Naive thymus-derived CD4-positive, alpha-beta T cell (primary cell): ENCODE measurements at places on chromosomes 16 and 17.
A peak's percentile ranks its signal among the peaks of the same experiment; 100 is the strongest.

DNA sequence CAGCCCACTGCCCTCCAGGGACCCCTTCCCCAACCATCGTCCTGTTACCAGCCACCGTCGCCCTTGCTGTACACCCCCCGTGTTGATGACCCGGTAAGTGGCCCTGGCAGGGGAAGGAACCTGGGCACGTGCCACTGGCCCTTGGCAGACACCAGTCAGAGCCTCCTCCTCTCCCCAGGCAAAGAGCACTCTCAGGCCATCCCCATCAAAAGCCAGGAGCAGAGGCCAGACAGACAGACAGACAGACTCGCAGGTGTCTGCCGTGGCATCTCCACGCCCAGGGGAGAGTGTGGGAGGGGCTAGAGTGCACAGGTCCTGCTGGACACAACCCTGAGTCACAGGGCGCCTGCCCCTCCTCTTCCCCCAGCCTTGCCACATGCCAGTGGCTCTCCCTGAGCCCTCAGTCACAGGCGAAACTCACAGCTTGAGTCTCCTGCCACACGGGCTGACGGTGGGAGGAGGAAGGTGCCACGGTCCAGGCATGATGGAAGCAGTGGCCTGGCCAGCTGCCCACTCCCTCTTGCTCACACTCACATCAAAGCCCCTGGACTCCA, 7.8 kb downstream of the CLCN7 start:
- DNase-seq = no peak

DNA sequence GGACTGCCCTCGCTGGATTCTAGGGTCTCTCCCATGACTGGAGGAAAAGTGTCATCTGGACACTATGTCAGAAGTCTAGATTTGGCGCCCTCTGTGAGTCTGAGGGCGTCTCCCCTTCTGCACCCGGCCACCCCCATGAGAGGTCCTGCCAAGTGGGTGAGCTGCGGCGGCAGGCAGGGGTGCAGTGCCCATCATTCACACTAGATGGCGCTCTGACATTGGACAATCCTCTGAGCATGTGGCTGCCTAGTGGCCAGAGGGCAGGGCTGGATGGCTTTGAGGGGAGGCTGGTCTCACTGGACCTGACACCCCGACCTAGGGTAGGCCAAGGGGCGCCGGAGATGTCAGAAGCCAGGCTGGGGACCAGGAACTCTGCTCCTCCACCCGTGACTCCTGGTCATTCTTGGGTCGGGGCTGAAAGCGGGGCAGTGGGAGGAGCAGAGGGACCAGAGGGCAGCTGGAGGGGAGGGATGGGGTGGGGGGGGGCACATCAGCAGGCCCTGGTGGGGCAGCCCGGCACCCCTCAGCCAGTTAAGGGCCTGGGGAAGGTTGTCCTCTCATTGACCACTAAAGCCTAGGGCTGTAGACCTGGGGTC, 28.0 kb downstream of the MRM1 start:
- DNase-seq = peak; percentile 48

- DNase-seq = no peak
Measured at GRCh38 chr17:48646183-48647102, 20.3 kb upstream of the HOXB9 start.

DNA sequence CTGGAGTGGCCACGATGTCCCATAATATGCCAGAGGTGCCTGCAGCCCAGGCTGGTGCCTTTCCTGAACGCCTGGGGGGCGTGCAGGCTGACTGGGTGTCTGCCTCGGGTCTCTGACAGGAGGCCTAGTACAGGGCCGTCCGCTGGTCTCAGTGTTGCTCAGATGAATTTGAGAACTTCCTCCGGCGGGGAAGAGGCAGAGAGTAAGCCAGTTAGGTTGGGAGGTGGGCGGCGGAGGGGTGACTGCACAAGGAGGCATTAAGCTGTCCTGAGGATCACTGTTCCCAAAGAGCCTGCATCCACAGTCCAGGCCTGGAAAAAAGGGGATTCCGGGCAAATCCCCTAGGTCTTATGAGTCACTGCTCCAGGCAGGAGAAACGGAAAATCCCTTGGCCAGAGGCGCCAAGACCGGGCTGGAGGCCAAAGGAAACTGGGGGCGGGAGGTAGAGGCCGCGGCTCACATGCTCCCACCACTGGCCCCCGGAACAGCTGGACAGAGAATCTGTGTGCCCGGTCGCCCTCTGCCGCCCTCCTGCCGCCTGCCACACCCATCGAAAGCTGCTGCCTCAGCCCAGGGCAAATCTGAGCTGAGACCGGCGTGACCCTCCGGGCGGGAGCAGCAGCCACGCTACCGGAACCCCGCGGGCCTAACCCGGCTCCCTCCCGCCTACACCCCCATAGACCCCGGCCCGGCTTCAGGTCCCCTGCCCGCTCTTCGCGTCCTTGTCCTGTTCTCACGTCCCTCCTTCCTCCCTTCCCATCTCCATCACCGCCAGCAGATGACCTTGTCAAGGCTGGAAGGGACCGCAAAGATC, 1.2 kb downstream of the TRIM47 start:
- DNase-seq = peak; percentile 28

DNA sequence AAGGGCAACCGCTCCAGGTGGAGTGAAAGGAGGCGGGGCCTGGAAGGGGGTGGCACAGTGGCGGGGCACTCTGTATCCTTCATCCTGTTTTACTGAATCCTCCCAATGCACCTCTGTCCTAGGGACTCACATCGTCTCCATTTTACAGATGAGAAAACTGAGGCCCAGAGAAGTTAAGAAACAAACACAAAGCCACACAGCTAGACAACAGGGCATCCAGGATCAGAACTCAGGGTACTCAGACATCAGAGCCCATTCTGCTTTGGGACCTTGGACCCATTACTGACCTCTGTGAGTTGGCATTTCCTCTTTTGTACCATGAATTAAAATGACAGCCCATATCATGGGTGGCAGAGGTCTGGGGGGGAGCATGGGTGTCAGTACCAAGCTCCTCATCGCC, 129.2 kb downstream of the CPPED1 start:
- no peak for DNase-seq

GRCh38 chr17:30091771-30092170, 24.8 kb upstream of the NSRP1 start:
- no peak for DNase-seq

GRCh38 chr16:11245988-11246387, 10.0 kb downstream of the SOCS1 start:
- DNase-seq = no peak
